Sciatic nerve (tissue), 2 donors: ENCODE measurements at places on chromosomes 2 and 18. TPM values are rescaled to one million over a fixed set of nuclear protein-coding genes. Genes with fewer than 3 reads are reported as not detected.
A peak's percentile ranks its signal among the peaks of the same experiment; 100 is the strongest.

- no peak for DNase-seq
Observed at GRCh38 chr2:8611700-8612099, 70.2 kb upstream of the ID2 start.

DNA sequence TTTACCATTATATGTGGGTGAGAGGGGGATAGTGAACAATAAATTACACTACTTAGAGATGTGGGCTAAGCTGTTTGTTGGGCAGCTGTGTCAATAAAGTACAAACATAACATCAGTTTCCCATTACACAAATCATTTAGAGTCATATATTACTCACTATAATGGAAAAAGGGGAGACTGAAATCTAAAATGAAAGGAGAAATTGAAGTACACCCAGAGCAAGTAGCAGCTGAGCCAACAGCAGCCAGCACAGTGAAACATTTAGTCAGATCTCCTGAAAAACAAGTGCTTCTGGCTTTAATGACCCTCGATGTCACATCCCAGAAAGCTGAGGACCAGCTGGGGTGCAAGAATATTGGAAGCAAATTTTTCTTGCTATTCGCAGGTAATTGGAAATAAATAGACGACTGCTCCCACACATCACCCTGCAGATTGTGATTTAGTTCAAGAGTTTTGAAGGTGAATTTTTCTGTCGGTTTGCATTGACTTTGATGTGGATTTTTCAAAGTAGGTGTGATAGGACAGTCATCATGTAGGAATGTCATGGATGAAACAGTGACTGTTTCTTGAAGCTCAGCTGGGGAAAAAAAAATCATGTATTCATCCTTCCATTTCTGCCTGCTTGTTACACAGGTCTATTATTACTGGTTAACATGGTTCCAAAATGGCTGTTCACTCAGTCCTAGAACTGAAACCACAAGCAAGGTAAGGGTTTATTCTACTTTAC is 1607.3 kb upstream of the CELF4 start:
- no peak for DNase-seq

- DNase-seq, result no peak
Observed at GRCh38 chr18:33914399-33914798, 310.3 kb downstream of the NOL4 start.

DNA sequence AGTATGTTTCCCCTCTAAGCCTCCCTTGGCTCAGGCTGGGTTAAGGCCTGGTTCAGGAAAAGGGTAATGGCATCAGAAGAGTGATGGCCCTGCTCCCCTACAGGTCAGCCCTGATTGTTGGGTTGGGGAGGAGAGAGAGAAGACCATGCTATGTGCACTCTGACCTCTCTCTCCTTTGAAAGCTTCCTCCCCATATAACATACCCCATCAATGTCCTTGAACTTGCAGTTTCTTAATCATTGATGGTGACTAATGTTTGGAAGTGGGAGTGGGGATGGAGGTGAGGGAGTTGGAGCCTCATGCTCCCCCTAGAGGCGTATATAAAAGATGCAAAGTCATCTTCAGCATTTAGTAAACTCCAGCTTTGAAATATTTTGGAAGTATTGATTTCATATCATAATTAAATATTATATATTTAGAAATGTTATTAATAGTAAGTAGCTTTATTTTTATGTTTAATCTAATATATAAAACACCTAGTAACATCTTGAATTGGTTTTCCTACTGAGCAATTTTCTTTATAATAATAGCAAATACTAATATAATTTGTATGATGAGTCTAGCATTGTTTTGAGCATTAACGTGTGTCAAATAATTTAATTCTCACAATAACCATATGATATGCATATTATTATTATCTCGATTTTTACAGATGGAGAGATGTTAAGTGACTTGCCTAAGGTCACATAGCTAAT is 8.8 kb downstream of the PLCL1 start:
- no peak for DNase-seq

- peak; percentile 80 for DNase-seq
Observed at GRCh38 chr2:206084439-206084869, 1.5 kb downstream of the INO80D start.

DNA sequence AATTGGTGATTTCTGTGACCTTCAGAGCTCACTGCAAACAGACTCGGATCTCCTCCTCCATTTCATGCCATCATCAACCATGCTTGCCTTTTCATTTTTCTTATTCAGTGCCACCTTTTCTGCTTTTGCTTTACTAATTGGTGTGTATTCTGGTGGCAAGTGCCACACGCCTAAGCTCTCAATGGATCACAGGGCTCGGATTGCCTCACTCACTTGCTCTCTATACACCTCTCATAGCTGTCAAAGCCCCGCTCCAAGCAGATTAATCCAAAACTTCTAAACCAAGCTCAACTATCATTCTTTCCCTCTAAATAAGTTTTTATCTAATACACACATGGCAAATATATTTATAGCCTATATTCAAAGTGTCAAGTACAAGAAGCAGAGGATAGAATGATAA is 86.4 kb downstream of the PLEKHM3 start:
- no peak for DNase-seq

- peak; percentile 14 for DNase-seq
Observed at GRCh38 chr2:26588576-26588975, 52.6 kb downstream of the CIB4 start.

- no peak for DNase-seq
Observed at GRCh38 chr2:59568461-59568860, 985.0 kb downstream of the BCL11A start.

DNA sequence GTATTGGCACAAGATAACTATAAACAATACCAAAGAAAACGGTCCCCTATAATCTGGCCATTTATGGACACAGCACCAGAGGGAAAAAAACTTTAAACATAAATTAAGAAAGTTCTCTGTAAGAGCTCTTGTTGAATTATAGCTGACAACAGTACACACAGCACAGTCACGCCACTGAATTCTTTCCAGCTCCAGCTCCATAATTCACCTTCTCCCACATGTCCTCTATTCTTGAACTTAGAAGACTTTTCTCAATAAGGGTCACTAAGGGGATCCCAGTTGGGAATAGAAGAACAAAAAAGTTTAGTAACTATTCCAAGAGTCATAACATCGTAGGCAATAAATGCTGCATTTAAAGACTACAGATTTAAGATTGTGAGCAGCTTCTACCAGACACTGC is 124.6 kb upstream of the CYP1B1 start:
- DNase-seq, result no peak

The RUFY4 gene
- 0.36 TPM for total RNA-seq

The SALL3 gene
- 0.09 TPM for total RNA-seq

The ADAM17 gene
- total RNA-seq, result 49.1 TPM
